ENCODE measurements at places on chromosomes 7 and 10. TPM values are rescaled to one million over a fixed set of nuclear protein-coding genes. Genes with fewer than 3 reads are reported as not detected.
A peak's percentile ranks its signal among the peaks of the same experiment; 100 is the strongest.

- no peaks in the 10 kb centered on the region for H3K36me3 ChIP-seq
- H3K4me1 ChIP-seq, result no peaks in the 10 kb centered on the region
- H3K27me3 ChIP-seq, result no peaks in the 10 kb centered on the region
- no peak overlapping the region for H3K27ac ChIP-seq
- no peak for DNase-seq
These were observed 262.8 kb downstream of the AUTS2 start for GRCh38 chr7:69860941-69861622.

Gene MMRN2
- 0.17 TPM for total RNA-seq

DNA sequence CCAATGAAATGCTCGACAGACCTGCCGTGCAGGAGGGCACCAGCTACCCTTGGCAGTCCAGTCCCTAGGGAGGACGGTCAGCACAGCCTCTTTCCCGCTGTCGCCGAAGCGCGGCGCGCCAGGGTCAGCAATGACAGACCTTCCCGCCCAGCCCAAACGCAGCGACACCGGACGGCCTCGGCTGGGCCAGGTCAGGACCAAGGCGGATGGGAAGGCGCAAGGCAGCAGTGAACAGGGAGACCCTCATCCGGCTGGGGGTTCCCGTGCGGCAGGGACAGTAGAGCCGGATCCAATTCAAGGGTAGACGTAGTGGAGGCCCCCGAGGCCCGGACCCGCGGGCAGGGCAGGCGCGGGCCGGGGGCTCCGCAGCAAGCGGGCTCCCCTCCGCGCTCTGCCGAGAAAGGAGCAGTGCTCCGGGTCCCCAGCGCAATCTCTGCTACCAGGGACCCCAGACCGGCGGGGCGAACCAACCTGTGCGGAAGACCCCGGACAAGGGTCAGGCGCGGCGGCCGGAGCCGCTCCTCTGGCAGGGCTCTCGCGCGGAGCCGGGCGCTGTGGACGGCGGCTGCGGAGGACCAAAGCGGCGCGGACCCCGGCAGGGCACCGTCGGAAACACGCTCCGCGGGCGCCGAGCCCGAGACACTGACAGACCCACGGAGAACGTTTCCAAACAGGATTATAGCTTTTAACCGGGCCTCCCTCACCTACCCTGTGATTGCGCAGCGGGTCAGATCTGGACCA, at the start of gene SEC31B:
Gene SEC31B, minus strand, starts transcription at position 551 of the 741 bp plus-strand sequence. CDS start 2,909 bp downstream, outside the sequence.
- no peak within 1 kb of the TSS for H3K27ac ChIP-seq
- DNase-seq, result no peak
- H3K36me3 ChIP-seq, result peaks cover 25% of the 10 kb centered on the region
- no peaks in the 10 kb centered on the region for H3K4me1 ChIP-seq

DNA sequence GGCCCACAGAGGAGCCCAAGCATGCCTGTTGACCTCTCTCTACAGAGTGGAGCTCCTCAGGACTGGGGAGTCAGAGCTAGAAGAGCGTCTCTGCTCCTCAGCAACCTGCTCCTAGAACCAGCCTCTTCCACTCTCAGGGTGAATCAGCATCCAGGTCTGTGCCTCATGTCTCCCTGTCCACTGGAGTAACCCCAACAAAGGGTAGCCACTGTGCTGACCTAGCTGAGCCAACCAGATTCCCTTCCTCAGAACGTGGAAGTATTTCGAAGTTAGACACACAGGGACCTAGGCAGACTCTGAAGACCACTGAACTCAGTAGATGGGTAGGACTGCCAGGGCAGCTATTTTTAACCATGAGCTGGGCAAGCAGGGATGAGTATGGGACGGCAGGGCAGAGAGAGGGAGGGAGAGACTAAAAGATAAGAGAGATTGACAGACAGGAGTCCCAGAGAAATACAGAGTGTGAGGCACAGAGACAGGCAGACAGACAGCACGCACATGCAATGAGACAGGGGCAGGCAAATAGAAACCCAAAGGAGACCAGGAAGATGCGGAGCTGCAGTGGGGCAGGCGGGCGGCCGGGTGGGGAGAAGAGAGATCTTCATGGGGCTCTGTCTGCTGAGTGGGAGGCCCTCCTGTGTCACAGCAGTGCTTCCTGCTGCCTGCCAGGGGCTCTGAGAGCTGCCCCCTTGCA, 56.7 kb downstream of the OSBPL3 start:
- peaks cover 28% of the 10 kb centered on the region for H3K4me1 ChIP-seq
- no peak for DNase-seq
- no peak overlapping the region for H3K4me3 ChIP-seq
- H3K27ac ChIP-seq, result no peak overlapping the region

- no peaks in the 10 kb centered on the region for H3K27me3 ChIP-seq
- DNase-seq, result no peak
- peaks cover 58% of the 10 kb centered on the region for H3K36me3 ChIP-seq
- no peak overlapping the region for H3K27ac ChIP-seq
- H3K4me3 ChIP-seq, result no peak overlapping the region
- no peaks in the 10 kb centered on the region for H3K4me1 ChIP-seq
These were observed 15.5 kb downstream of the HIF1AN start for GRCh38 chr10:100551196-100551595.

- no peak for DNase-seq
- no peak overlapping the region for H3K4me3 ChIP-seq
- H3K36me3 ChIP-seq, result no peaks in the 10 kb centered on the region
These were observed 220.6 kb downstream of the ADRA2A start for GRCh38 chr10:111297351-111297848.

DNA sequence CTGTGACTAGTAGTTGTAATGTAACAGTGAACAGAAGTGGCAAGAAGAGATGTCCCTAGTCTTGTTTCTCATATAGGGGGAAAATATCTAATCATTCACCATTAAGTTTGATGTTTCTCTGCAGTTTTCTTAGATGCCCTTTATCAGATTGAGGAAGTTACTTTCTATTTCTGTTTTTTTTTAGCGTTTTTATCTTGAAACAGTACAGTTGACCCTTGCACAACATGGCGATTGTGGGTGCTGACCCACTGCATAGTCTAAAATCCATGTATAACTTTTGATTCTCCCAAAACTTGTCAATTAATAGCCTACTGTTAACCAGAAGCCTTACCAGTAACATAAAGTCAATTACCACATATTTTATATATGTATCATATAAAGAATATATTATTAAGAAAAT, 192.0 kb downstream of the ADK start:
- H3K27ac ChIP-seq, result no peak overlapping the region
- no peaks in the 10 kb centered on the region for H3K27me3 ChIP-seq
- peaks cover 18% of the 10 kb centered on the region for H3K36me3 ChIP-seq
- no peak overlapping the region for H3K4me3 ChIP-seq
- no peak for DNase-seq

DNA sequence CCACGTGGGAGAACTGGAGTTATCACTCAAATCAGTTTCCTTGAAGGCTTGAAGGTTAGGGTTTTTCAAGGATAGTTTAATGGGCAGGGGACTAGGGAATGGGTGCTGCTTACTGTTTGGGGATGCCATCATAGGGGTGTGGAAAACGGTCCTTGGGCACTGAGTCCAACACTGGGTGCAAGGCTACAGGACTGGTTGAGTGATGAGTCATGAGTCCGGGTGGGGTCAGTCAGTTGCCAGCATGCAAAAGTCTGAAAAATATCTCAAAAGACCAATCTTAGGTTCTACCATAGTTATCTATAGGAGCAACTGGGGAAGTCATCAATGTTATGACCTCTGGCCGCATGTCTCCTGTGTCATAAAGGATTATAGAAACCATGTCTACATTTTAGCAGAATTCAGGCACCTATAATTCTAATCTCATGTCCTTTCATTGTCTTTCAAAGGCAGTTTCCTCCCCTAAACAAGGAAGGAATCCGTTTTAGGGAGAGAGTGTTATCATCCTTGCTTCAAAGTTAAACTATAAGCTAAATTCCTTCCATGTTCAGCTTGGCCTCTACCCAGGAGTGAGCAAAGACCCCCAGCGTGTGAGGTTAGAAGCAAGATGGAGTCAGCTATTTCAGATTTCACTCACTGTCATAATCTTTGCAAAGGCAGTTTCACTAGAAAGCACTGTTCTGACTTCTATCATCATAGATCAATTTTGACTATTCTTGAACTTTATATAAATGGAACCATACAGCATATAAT, 94.5 kb downstream of the COL26A1 start:
- no peak for DNase-seq
- no peaks in the 10 kb centered on the region for H3K4me1 ChIP-seq
- no peaks in the 10 kb centered on the region for H3K27me3 ChIP-seq
- no peak overlapping the region for H3K27ac ChIP-seq
- no peaks in the 10 kb centered on the region for H3K36me3 ChIP-seq

DNA sequence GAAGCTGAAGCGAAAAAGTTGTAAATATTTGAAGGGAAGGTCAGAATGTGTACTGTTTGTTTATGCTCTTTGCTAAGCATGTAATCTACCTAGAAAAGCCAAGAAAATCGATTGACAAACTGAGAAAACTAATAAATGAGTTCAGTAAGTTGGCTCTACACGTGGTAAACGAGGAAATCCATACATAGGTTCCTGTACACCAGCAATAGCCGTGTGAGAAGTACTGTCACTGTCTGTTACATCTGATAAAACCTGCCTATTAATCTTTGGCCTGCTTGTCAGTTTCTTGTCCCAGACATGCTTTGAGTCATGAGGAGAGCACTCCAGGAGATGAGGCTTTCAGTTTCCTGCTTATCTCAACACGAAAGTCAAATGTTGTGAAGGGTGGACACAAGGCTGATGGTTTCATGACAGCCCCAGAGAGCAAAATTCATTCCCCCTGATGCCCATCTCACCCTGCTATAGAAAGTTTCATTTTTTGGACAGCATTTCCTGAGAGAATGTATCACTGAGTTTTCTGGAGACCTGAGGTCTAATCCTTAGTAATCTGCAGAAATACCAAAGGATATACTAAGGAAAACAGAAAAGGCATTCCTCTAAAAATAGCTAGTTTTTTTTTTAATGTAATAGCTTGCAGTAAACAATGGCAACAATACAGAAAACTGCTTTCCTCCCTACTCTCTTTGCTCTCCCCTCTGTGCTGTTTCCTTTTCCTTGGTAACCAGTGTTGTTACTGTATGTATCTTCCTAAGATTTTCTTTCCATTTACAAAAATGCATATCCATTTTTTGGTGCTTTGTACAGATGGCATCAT, 18.8 kb downstream of the BMPR1A start:
- no peak overlapping the region for H3K4me3 ChIP-seq
- no peaks in the 10 kb centered on the region for H3K36me3 ChIP-seq
- no peaks in the 10 kb centered on the region for H3K27me3 ChIP-seq
- no peak overlapping the region for H3K27ac ChIP-seq

DNA sequence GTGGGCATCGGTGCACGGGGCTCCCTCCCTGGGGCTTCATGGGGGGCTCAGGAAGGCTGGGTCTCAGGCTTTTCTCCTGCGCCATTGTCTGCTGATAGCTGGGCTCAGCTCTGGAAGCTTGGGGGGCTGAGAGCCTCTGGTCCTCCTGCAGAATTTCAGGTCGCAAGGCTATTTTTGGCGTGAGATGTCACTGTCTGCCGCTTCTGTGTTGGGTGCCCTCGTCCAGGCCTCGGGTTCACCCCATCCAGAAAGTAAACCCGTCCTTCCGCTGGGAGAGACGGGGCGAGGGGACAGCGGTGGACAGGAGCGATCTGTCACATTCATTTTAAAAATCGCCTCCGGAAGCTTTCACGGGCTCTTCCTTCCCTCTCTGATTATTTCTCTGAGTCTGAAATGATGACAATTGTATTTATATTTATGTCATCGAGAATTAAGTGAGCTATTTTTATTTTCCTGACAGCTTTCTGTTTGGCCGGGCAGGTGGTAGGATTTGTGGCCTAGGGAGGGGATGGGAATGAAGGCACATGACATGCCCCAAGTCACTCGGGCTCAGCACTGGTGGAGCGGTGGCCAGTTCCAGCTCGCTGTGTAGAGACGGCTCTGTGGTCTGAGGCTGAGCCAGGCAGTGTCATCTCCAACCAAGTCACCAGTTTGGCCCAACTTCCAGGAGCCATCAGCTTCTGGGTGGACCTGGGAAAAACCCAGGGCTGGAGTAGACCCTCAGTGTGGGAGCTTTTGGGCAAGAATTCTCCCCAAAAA, 40.7 kb upstream of the AP5Z1 start:
- peaks cover 5% of the 10 kb centered on the region for H3K36me3 ChIP-seq
- no peak for DNase-seq
- H3K27me3 ChIP-seq, result no peaks in the 10 kb centered on the region

DNA sequence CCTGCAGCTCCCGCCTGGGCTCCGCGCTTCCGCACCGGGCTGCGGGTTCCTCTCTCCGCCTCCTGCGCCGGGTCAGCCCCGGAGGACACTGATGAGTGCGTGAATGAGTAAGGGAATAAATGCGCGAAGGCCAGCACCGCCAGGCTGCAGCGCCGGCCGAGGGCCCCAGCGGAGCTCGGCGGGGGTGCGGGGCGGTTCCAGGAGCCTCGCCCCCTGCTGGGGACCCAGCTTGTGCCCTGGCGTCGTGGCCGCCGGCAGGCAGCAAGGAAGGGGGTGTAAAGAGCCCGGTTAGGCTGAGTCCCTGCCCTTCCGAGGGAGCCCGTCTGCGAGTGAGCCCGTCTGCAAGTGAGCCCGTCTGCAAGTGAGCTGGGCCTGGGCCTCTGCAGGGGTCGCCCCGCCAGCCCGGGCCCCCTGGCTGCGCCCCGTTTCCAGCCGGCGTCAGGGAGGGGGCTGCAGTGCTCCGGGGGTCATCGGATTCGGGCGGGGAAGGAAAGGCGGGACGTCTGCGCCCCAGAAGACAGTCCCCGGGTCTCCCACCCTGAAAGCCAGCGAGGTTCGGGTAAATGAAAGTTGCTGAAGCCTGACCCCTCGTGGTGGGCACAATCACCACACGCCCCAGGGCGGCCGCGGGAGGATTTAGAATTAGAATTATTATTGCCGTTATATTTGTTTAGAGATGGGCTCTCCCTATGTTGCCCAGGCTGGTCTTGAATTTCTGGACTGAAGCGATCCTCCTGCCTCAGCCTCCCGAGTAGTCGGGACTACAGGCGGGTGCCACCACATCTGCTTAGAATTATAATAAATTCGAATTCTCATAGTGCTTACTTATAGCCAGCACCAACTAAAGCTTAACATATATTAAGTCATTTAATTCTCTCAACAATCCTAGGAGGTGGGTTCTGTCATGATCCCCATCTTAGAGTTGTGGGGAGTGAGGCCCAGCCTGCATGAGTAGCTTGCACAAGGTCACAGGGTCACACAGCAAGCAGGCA, 8.6 kb upstream of the CRYGN start:
- peak; percentile 75 for DNase-seq
- H3K27ac ChIP-seq, result no peak overlapping the region
- no peaks in the 10 kb centered on the region for H3K36me3 ChIP-seq
- H3K27me3 ChIP-seq, result no peaks in the 10 kb centered on the region

GRCh38 chr10:31789555-31789954, 139.1 kb downstream of the ARHGAP12 start:
- no peaks in the 10 kb centered on the region for H3K36me3 ChIP-seq
- peaks cover 2% of the 10 kb centered on the region for H3K27me3 ChIP-seq
- DNase-seq, result no peak
- no peak overlapping the region for H3K27ac ChIP-seq

- H3K27ac ChIP-seq, result no peak overlapping the region
- no peak for DNase-seq
These were observed 70.3 kb upstream of the AGK start for GRCh38 chr7:141480953-141481352.

GRCh38 chr7:45082831-45083331, 5.9 kb downstream of the NACAD start:
- no peak for DNase-seq
- no peaks in the 10 kb centered on the region for H3K4me1 ChIP-seq
- H3K4me3 ChIP-seq, result no peak overlapping the region
- no peaks in the 10 kb centered on the region for H3K27me3 ChIP-seq

Gene TMEM213
- total RNA-seq, result not detected
